ENCODE measurements at places on chromosomes 1 and 21.

GRCh38 chr1:46020010-46020409 lies 112.4 kb downstream of the PIK3R3 start:
- DNase-seq = no peak
- H3K27me3 ChIP-seq = no peaks in the 10 kb centered on the region
- no peak overlapping the region for H3K27ac ChIP-seq
- no peaks in the 10 kb centered on the region for H3K4me1 ChIP-seq
- no peak overlapping the region for H3K4me3 ChIP-seq

- H3K4me1 ChIP-seq = no peaks in the 10 kb centered on the region
- H3K27me3 ChIP-seq = no peaks in the 10 kb centered on the region
- H3K4me3 ChIP-seq = no peak overlapping the region
- no peak for DNase-seq
- H3K27ac ChIP-seq = no peak overlapping the region
Measured at GRCh38 chr1:108007070-108007469, 42.1 kb upstream of the VAV3 start.

GRCh38 chr1:40679165-40679953 lies 12.1 kb upstream of the NFYC start:
- H3K4me1 ChIP-seq = peaks cover 19% of the 10 kb centered on the region
- H3K36me3 ChIP-seq = no peaks in the 10 kb centered on the region
- DNase-seq = no peak
- H3K4me3 ChIP-seq = no peak overlapping the region
- no peak overlapping the region for H3K27ac ChIP-seq
- no peaks in the 10 kb centered on the region for H3K27me3 ChIP-seq

GRCh38 chr1:76179219-76179698 lies 104.7 kb downstream of the ST6GALNAC3 start:
- H3K27me3 ChIP-seq = peaks cover 25% of the 10 kb centered on the region
- no peak overlapping the region for H3K27ac ChIP-seq
- no peaks in the 10 kb centered on the region for H3K4me1 ChIP-seq
- H3K4me3 ChIP-seq = no peak overlapping the region

GRCh38 chr1:14513111-14513510 lies 85.4 kb upstream of the KAZN start:
- H3K36me3 ChIP-seq = no peaks in the 10 kb centered on the region
- H3K27ac ChIP-seq = no peak overlapping the region
- H3K27me3 ChIP-seq = no peaks in the 10 kb centered on the region
- H3K4me1 ChIP-seq = peaks cover 23% of the 10 kb centered on the region

DNA sequence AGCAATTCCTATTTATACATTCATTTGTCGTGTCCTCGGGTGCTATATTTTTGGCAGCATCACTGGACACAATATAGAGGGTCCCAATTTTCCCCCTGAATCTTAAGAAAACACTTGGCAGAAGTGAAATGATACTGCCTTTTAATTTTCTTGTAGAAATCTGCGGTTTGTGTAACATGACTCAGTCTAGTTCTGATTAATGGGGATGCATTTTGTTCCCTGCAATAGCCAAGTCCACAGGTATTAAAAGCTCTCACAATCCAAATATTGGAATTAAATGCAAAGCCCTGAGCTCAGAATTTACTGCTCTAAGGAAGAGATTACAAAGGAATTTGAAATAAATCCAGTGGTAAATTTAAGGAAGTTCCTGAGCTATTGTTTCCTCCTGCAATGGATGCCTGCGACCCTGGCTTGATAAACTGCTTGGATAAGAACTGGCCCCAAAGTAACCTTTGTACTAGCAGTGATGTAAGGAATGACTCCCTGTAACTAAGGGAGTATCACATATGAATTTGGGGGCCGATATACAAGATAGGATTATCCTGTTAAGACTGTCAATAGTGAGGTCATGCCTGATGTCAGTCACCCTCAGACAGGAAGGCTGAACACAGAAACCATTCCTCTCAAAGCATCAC lies 349.7 kb upstream of the C1orf87 start:
- H3K36me3 ChIP-seq = no peaks in the 10 kb centered on the region
- DNase-seq = no peak
- H3K27me3 ChIP-seq = peaks cover 11% of the 10 kb centered on the region
- no peaks in the 10 kb centered on the region for H3K4me1 ChIP-seq

- no peaks in the 10 kb centered on the region for H3K4me1 ChIP-seq
- no peaks in the 10 kb centered on the region for H3K27me3 ChIP-seq
- H3K27ac ChIP-seq = no peak overlapping the region
- no peak for DNase-seq
Measured at GRCh38 chr1:53432611-53433010, 26.6 kb upstream of the DMRTB1 start.

DNA sequence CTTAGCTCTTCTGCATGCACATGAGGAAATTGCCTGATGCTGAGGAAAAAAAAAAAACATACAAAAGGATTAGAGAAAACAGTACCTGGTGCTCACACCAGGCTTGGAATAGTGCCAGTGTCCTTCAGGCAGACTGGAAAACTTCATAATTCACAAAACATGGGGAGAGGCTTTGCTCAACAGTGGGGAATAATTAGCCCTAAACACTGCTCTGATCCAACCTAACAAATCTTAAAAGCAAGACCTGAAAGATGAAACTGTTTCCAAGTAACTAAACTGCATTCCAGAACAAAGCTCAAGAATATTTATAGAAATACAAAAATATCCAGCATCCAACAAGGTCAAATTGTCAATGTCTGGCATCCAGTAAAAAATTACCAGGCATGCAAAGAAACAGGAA lies 124.8 kb downstream of the AK5 start:
- H3K4me1 ChIP-seq = no peaks in the 10 kb centered on the region
- no peak overlapping the region for H3K4me3 ChIP-seq
- DNase-seq = no peak
- no peaks in the 10 kb centered on the region for H3K27me3 ChIP-seq
- H3K27ac ChIP-seq = no peak overlapping the region

DNA sequence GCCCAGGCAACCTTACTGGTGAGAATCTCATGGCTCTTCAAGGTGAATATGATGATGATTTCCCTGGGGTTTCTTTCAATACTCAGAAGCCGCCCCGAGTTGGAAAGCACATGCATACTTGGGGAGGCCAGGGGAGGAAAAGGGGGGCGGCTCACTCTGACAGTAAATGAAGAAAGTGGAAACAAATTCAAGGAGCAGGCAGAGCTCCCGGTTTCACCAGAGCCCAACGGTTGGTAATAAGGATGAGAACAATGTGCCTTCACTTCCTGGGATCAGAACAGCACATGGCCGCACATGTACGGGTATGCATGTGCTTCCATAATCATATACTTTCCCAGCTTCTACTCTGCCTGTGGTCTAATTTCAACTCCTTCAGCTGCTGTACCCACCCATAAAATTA lies 3.8 kb upstream of the ARHGEF2 start:
- no peak for DNase-seq
- H3K4me3 ChIP-seq = peak overlapping the region; percentile 95
- peaks cover 63% of the 10 kb centered on the region for H3K4me1 ChIP-seq
- peak overlapping the region; percentile 95 for H3K27ac ChIP-seq
- H3K36me3 ChIP-seq = no peaks in the 10 kb centered on the region
- H3K27me3 ChIP-seq = no peaks in the 10 kb centered on the region

GRCh38 chr1:110321846-110322245 lies 17.3 kb upstream of the RBM15 start:
- no peaks in the 10 kb centered on the region for H3K36me3 ChIP-seq
- DNase-seq = no peak
- H3K4me1 ChIP-seq = no peaks in the 10 kb centered on the region
- no peaks in the 10 kb centered on the region for H3K27me3 ChIP-seq
- H3K4me3 ChIP-seq = no peak overlapping the region
- H3K27ac ChIP-seq = no peak overlapping the region

GRCh38 chr1:108845991-108846390 lies 10.9 kb downstream of the AKNAD1 start:
- H3K4me3 ChIP-seq = no peak overlapping the region
- H3K36me3 ChIP-seq = no peaks in the 10 kb centered on the region
- no peak overlapping the region for H3K27ac ChIP-seq

DNA sequence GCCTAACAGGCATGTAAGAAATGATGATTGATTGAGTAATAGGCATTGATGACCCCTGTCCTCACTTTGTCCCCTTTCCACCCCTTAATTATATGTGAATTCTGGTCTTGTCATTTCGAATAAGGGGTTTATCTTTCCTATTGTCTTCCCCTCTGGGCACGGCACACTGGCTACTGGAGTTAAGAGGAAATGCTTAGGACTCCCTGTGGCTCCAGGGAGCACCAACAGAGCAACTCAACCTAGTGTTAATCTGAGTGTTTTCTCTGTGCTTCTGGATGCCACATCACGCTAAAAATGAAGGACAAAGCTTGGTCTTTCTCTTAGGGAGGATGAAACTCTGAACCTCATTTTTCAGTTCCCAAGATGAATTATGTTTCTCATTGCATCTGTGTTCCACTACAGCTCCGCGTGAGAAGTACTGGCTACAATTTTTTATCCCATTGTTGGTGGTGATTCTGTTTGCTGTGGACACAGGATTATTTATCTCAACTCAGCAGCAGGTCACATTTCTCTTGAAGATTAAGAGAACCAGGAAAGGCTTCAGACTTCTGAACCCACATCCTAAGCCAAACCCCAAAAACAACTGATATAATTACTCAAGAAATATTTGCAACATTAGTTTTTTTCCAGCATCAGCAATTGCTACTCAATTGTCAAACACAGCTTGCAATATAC lies 5.3 kb downstream of the FCER1A start:
- H3K4me1 ChIP-seq = no peaks in the 10 kb centered on the region
- H3K36me3 ChIP-seq = no peaks in the 10 kb centered on the region
- peak; percentile 2 for DNase-seq
- H3K4me3 ChIP-seq = no peak overlapping the region
